ENCODE measurements at places on chromosomes 16 and 17.

DNA sequence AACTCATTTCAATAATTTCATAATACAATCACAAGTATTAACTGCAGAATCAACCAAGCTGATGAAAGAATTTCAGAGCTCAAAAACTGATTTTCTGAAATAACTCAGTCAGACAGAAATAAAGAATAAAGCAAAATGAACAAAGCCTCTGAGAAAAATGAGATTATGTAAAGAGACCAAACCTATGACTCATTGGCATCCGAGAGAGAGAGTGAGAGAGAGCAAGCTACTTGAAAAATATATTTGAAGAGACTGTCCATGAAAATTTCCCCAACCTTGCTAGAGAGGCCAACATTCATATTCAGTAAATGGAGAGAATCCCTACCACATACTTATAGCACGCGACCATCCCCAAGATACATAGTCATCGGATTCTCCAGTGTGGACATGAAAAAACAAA, 1376.4 kb downstream of the CDH11 start:
- DNase-seq: no peak

DNA sequence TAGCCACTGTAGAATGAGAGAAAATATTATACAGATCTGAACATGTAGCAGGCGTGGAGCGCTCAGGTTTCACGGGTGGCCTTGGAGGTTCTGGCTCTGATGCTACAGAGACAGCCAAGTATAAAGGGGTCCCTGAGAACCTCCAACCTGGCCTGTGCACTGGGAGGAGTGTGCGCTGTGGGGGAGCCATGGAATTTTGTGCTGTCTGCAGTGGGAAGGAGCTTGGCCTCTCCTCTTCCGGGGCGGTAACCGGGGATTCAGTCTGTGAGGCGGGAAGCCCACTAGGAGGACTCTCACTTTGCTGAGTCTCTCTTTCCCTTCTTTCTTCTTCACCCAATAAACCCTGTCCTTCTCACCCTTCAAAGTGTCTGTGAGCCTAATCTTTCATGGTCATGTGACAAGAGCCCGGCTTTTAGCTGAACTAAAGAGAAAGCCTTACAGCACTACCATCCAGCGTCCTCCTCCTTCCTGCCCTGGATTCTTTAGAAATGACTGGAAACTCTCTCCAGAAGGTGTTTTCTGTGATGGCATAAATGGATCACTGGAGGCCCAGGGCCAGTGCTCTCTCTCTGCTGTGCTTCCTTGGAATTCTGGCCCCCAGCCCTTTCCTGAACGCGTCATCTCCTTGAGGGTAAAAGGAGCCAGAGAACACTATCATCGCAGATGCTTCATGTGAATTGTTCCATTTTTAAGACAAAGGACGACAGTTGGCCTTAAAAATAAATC, 232.1 kb upstream of the CACNG5 start:
- DNase-seq: no peak

GRCh38 chr17:14351493-14351892, 50.6 kb downstream of the HS3ST3B1 start:
- DNase-seq: no peak

DNA sequence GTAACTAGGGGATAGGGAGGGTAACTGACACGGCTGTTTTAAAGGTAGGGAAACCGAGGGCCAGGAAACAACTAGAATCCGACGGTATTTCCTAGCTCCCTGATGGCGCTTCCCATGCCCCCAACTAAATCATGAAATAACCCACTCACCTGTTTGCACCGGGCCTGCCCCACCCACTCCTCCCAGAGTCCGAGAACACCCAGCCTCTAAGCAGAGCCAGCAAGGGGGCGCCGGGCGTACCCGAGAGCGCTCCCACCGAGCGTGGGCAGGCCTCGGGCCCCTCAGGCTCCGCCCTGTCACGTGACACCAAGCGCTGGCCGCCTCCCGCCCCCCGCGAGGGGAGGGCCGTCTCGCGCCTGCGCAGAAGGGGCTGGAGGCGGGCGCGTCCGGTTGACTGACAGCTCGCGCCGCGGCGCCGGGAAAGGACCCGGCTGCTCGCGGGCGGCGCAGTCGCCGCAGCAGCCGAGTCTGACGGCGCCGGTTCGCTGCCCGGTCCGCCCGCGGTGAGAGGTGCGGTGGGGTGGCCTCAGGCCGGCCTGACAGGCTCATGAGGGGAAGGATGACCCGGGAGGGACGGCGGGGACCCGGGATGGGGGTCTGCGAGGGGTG, at the start of gene KIAA0513:
KIAA0513 (plus strand) TSS at position 447 of the 609 bp plus-strand sequence. CDS start 39,277 bp downstream, outside the sequence.
- peak; percentile 81 for DNase-seq

GRCh38 chr16:65932350-65933072, 434.0 kb upstream of the CDH5 start:
- no peak for DNase-seq

DNA sequence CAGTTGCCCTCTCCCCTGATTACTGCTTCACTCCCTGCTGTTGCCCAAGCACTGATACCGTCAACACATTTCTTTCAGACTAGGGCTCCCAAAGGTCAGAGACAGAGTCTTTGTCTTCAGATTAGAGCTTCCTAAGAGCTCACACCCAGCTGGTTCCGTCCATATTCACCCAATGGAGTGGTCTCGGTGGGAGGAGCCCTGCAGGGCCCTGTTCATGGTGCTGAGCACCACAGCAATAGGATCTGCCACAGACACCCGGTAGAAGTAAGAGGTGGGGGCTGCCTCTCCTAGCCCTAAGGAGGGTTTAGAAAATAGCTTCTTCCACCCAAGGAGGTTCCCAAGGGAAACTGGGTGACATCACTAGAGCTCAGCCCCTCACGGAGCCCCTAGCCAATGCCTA, 128.3 kb downstream of the CCDC144A start:
- no peak for DNase-seq

GRCh38 chr17:58764373-58764772, 8.7 kb downstream of the PPM1E start:
- no peak for DNase-seq

DNA sequence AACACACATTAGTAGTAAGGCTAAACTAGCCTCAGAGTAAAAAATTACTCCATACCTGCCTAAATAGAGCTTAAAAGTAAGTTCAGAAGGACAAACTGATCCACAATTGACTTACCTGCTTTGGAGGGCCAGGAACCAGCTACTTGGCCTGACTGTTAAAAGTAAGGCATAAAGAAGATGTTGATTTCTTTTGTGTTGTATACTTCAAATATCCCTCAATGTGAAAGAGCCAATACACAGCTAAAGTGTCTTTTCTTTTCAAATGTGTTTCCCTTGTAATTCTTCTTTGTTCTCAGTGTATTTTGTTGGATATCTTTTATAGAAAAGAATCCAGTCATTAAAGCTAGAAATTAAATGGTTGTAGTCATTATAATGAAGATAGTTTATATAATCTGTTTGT, 171.1 kb downstream of the TANC2 start:
- no peak for DNase-seq

Measured in amniotic stem cell (primary cell).